ENCODE measurements at places on chromosomes 7 and 10.

- no peak for DNase-seq
Observed at GRCh38 chr7:2701832-2702593, 14.0 kb downstream of the AMZ1 start.

- DNase-seq, result no peak
Observed at GRCh38 chr10:79418886-79419595, 26.4 kb downstream of the ZCCHC24 start.

GRCh38 chr7:26376175-26376917, 84.7 kb downstream of the SNX10 start:
- no peak for DNase-seq

DNA sequence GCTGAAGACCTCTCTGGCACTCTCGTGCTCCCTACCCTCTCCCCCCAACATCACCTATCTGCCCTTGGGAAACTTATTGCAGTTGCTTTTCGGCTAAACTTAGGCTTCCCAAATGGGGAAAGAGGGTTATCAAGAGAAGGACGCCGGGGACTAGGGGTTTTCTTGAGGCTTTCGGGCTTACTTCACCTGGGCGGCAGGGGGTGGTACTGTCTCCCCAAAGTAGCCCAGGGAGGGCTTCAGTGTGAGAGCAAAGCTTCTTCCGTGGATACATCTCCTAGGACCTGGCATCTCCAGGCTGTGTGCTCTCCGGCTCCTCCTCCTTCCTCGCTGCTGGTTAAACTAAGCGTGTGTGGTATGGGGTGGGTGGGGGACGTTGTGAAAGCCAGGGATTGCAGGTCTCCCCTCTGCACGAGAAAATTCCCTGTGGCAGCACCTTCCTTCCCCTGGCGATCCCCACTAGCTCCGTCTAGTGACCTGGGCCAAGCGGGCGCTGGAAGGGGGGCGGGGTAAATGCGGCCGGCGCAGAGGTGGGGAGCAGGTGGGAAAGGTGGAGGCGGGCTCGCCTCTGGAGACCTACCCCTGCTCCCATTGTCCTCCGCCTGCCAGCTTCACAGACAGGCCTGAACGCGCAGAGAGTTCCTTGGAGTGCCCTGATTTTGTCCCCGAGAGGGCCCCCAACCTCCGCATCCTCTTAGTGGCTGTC, 1.1 kb downstream of the PLXDC2 start:
- no peak for DNase-seq

DNA sequence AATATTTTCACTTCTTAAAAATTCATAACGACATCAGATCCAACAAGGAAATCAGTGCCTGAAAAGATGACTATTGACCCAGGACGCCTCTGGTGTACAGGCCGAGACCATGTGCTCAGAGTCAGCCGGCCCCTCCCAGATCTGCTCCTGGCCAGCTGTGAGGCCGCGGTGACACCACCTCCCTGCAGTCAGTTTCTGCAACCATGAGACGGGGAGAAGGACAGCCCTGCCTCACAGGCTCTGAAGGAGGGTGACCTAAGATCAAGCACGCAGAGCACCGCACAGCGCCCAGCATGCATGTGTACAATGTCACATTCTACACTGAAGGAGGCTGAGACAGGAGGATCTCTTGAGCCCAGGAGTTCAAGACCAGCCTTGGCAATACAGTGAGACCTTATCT, 2.6 kb upstream of the GPER1 start:
- DNase-seq, result no peak

DNA sequence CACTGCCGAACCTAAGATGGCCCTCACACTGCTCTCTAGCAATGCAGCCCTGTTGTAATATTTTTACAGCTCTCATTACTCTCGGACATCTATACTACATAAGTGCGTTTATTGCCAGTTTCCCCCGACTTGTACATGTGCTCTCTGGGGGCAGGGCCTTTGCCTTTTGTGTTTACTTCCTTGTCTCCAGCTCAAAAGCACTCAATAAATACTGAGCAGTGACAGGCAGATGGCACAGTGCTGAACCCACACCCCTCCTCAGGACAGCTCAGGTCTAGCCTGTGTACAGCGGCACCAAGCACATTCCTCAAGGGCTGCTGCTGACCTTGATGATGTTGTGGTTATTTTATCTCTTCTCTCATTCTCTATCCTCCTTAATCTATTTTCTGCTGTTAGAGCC, 68.0 kb upstream of the ELMO1 start:
- DNase-seq, result no peak

- no peak for DNase-seq
Observed at GRCh38 chr7:92432299-92432946, 14.9 kb upstream of the GATAD1 start.

- no peak for DNase-seq
Observed at GRCh38 chr10:85224366-85224940, 896.1 kb downstream of the CCSER2 start.

- DNase-seq, result no peak
Observed at GRCh38 chr10:127561647-127562046, 12.5 kb downstream of the NPS start.

DNA sequence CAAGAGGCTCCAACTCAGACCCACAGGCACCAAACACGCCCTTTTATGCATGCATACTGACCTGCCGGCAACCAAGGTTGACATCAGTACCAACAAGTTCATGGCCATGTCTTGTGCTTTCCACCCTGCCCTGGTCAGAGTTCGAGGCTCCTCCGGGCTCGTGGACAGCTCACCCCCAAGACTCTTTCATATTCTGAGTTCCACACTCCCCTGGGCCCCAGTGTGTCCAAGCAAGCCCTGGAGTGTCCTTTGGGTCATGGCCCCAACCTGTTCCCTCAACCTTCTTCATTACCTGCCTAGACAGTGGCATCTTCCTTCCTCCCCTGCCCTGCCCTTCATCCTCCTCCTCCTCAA, 40.5 kb downstream of the HIF1AN start:
- DNase-seq, result no peak

DNA sequence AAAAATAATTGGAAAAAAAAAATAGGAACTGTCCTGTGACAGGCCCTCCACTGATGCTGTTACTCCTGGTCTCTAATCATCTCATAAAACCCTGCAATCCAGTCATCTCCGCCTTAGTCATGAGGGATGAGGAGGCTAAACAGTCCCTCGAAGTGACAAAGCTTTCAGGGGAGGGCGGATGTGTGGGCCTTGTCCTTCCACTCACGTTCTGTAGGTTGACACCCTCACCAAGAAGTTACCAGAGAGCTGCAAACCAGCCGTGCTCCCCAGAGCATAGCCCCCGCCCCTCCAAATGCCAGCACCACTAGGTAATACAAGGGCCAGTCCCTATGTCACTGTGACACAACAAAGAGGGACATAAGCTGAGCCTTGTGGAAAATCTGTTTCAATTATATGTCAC, 11.9 kb downstream of the COBL start:
- no peak for DNase-seq

DNA sequence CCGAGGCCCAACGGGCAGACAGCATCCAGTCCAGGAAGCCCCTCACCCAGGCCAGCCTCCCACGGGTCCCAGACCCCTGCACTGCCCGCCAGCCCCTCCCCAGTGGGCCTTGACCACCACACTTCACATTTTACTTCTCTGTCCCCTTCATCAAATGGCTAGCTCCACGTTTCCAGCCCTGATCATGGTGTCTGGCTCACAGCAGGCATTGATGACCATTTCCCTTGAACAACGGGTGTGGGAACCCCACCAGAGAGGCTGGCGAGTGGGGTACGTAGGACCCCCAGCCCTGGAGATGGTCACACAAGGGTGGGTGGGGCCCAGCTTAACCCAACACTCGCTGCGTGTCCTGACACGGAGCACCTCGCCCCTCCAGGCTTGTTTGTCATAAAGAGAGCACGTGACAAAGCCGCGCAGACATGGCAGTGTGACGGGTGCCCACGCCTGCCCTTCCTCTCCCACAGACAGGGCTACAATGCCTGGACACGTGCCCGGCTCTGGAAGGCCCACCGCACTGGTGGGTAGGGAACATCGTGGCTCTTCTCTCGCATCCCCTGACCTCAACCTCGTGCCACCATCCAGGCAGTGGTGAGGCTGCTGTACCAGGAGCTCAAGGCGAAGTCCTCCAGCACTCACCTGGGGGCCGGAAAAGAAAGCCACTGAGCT, 267.7 kb downstream of the MAD1L1 start:
- DNase-seq, result no peak

- DNase-seq, result no peak
Observed at GRCh38 chr10:116663342-116663741, 42.6 kb downstream of the PNLIPRP2 start.

DNA sequence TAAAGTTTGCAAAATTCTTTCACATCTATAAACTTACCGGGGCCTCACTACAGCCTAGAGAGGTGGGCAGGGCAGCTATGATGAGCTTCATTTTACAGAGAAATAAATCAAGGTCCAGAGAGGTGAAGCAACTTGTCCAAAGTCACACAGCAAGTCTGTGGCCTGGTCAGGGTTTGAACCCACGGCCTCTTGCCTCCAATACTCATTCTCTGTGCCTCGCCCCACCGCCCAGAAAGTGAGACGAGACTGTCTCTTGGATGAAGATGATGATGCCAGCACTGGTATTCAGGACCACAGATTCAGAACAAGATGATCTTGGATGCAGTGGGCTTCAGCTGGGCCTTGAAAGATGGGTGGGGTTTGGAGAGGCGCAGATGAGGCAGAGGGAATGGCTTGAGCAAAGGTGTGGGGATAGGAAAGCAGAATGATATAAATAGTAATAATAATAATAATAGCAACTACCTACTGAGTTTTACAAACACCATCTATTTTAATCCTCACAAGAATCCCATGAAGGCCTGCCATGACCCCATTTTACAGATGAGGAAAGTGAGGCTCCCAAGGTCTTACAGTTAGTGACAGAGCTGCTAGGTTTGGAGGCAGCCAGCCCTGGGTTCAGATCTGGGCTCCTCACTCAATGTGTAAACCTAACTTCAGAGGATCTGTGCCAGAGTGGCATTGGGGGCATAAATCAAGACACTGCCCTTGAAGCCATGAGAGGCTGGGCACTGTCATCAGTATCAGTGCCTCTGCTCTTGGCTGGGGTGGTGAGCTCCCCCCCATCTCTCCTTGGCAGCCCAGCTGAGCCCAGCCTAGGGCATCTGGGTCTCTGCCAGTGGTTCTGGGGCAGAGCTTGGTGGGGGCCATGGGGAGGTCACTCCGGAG, 70.0 kb downstream of the NEURL1 start:
- no peak for DNase-seq

- DNase-seq, result no peak
Observed at GRCh38 chr7:11747715-11748485, 84.1 kb downstream of the THSD7A start.

GRCh38 chr7:69457595-69458504, 140.4 kb upstream of the AUTS2 start:
- DNase-seq, result no peak

GRCh38 chr10:131843089-131843595, 57.7 kb upstream of the PPP2R2D start:
- DNase-seq, result no peak

GRCh38 chr10:128287921-128288320, 161.7 kb upstream of the MKI67 start:
- no peak for DNase-seq

- no peak for DNase-seq
Observed at GRCh38 chr7:26515314-26515842, 223.7 kb downstream of the SNX10 start.

DNA sequence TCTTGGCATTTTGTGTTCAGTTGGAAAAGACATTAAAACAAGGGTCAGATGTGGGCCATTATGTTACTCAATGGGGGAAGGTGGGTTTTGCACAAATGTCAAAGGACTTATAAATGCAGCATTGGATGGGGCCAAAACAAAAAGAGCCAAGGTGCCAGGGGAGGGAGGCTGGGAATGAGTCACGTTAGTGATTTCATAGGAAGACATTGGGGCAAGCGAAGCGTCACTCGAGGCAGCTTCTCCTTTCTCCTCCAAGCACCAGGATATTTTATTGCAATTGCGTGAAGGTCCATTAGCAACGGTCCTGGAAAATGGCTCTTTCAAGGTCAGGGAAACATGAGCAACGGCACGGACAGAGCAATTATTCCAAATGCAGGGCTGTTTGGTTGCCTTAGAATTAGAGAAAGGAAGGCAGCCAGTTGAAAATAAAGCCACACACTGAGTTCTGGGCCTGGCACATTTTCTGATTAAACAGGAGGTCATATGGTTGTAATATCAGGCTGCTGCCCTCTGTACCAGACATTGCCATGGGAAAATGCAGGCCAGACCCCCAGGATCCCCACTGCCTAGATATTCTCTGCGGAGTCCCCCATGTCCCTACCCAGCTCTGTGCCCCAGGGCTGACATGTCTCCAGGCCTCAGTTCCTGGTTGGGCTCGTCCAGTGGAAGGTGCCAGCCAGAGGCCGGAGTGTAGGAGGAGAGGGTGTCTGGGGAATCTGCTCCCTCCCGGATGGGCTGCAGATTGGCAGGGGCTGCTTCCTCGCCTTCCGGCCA, 63.3 kb upstream of the NANOS1 start:
- no peak for DNase-seq

- DNase-seq, result no peak
Observed at GRCh38 chr10:23367896-23368595, 23.4 kb upstream of the C10orf67 start.

DNA sequence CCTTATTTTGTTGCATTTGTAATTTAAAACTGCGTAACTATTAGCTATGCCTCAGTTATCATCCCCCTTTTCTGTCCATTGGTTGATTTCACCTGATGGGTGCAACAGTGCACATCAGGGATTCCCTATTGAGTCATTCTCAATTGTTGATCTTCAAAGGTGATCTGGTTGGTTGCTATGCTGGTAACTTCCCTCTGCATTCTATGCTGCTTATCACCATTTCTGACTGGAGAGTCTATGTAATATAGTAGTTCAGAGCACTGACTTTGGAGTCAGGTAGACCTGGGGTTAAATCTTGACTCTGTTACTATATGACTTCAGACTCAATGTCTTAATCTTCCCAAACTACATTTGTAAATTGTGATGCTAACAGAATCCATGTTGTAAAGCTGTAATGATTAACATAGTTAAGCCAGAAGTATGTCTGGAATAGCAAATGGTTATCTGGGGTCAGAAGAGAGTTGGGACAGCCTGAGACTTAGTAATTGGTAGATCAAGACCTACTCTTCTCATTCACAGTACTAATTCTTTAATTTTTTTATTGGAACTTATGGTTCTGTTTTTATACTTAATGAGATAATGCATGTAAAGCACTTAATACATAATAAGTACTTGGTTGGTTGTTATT, 38.1 kb downstream of the EXOC6 start:
- DNase-seq, result no peak

GRCh38 chr10:21437770-21438382, 87.6 kb downstream of the SKIDA1 start:
- DNase-seq, result no peak

- no peak for DNase-seq
Observed at GRCh38 chr7:135970682-135971365, 6.3 kb downstream of the MTPN start.

DNA sequence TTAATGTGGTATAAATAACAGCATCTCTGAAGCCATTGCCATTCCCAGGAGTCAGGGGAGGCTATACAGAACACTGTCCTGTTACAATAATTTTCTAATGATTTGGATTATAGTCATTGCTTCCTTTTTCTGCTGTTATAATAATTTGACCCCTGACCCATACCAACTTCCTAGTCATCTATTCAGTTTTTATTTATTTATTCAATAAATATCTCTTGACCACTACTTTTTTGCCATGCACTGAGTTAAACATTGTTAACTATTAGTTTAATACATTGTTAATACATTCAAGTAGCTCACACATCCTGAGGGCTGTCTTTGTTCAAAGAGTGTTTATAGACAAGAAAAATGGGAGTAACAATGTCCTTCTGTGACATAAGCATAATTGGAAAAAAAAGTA, 235.5 kb upstream of the MEOX2 start:
- no peak for DNase-seq

Measured in stimulated activated CD8-positive, alpha-beta memory T cell treated with anti-CD3 and anti-CD28 coated beads, Interleukin-7, amount 100 ng/mL, for 1 hour (primary cell).